DMS79 (cell line): ENCODE measurements at places on chromosomes 2 and 18.

- DNase-seq = no peak
These were observed 219.5 kb upstream of the NRP2 start for GRCh38 chr2:205462681-205463345.

DNA sequence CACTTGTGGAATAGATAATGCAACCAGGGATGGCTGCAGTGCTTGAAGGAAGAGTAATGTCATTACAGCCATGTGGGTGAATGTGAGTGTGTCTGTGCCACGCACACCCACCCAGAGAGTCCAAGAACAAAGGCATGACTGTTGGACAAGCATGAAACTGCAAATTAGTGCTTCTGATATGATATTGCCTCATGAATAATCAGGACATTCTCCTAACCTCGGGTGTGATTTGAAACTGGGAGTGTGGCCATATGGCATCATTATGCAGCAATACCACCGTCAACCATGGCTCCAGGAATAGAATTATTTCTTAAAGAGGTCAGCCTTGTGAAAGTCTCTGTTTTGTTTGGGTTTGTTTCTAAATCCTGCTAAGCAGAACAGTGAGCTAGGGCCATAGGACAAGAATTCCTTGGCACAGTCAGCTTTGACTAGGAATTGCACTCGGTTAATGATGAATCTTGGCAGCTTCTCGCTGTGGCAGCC is 678.0 kb upstream of the RAB6C start:
- no peak for DNase-seq

- no peak for DNase-seq
These were observed 39.1 kb downstream of the TMEM163 start for GRCh38 chr2:134679745-134680144.

DNA sequence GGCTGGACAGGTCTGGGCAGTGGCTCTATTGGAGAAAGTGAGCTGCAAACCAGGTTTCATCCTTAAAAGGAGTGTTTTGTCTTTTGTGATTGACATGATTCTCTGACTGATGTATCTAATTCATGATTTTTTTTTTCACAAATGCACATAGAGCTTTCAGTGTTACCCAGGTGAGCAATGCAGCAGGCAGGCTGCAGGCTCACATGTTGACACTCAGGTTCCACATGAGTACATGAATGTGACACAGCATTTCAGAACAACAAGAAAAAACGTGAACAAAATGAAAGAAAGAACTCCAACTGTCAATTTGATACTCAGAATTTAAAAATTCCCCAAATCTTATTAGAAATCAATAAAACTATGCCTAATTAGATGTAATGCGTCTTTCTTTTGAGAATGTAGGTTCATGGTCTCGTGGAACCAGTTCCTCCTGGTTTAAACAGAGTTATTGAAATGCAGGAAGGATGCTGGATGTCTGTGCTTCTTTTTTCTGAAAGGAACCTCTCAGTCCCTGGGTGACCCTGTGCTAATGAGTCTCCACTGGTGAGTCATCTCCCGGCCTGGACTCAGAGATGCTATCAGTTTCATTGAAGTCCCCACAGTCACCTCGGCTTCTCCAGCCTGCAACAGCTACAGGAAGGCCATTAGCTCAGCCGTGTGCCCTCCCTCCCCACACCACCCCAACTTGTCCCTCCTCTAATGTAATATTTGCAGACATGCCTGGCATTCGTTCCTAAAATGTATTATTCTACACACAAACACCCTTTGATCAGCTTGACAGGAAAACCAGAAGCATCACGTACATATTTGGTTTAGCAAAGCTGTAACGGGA is 430.4 kb downstream of the LPIN1 start:
- DNase-seq = no peak

DNA sequence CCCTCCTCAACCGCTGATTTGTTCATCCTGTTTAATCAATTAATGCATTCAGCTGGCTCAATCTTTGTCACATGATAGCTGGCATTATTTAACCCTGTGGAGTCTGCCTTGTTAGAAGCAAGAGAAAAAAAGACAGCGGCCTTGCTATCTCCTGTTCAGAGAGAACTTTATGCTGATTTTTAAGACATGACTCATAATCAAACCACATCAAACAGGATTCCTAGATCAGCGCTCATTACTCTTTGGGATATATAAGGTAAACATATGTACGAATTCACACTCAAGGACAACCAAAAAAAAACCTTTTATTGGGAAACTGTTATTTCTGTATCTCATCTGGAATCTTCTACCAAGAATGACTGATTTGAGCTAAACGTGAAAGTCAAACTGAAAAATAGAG is 195.1 kb downstream of the C1D start:
- DNase-seq = no peak

- no peak for DNase-seq
These were observed 24.8 kb upstream of the VPS4B start for GRCh38 chr18:63447066-63447465.

DNA sequence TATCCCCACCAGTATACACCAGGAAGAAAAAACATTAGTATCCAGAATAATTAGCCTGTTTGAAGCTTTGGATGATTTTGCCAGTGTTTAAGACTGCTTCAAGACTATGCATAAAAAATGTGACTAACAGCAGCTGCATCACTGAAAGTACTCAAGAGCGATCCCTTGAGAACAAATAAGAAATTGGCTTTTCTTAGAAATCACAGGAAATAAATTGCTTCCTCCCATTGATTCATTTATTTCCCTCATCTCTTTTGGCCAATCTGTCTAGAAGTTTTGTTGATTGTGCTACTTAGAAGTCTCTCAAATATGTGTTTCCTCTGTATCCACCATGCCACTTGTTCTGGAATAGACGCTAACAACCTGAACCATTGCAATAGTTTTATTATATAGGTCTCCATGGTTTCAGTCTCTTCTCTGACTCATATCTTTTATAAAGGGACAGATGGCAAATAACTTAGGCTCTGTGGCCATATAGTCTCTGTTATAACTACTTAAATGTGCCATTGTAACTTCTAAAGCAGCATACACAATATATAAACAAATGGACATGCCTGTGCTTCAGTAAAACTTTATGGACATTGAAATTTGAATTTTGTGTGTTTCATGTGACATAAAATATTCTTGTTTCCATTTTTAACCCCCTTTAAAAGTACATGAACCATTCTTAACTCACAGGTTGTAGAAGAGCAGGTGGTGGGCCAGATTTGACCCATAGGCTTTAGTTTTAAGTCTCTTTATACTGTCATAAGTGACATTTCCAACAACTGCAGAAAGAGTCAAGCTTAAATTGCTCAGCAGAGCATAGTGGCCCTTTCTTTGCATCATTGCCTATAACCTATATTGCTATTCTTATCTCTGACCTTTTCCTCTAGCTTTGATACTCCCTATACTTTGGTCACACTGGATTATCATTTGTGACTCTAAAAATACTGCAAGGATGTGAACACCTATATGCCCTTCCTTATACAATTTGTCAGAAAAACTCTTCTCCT is 123.9 kb downstream of the MC4R start:
- no peak for DNase-seq

DNA sequence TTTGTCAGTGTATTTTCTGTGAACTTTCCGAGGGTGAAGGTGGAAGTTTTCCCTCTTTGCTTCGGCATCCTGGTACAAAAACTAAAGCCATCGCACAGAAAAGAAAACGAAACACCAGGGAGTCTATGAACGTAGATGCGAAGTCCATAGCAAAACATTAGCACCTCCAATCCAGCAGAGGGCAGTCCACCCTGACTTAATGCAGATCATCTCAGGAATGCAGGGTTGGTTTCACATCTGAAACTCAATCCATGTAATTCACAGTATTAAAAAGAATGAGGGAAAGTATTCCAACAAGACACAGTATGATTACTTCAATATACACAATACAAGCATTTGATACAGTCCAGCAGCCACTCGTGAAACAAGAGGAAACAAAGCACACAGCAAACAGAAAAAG is 70.8 kb downstream of the RTP5 start:
- no peak for DNase-seq

DNA sequence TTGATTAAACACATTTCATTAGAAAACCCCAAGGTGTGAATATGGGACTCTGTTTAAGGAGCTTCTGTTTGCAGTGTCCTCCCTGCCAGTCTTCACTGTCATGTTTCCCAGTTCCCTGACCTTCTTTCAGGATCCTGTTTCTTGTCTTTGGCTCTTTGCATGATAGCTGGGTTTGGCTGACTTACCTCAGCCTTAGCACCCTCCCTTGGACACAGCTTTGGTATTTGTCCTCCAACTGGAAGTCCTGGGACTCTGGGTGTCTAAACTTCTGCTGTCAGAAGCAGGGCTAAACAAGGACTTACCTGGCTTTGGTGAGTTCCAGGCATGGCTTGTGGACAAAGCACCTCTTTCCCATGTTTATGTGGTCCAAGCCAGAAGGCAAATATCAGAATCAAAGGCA is 11.2 kb upstream of the PAIP2B start:
- DNase-seq = no peak

DNA sequence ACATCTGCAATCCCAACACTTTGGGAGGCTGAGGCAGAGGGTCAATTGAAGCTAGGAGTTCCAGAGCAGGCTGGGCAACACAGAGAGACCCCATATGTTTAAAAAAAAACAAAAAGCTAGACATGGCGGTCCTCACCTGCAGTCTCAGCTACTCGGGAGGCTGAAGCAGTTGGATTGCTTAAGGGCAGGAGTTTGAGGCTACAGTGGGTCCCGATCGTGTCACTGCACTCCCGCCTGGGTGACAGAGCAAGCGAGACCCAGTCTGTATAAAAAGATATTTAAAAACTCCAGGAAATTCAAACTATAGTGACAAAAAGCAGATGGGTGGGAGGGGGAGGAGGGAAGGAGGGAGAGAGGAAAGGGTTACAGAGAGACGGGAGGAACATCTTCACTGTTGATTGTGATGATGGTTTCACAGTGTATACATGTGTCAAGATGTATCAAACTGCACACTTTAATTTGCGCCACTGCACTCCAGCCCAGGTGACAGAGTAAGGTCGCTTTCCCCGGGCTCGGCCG is 942 bp upstream of the ZNF236 start:
- no peak for DNase-seq

- no peak for DNase-seq
These were observed 1.7 kb upstream of the STAMBP start for GRCh38 chr2:73827018-73827417.

- no peak for DNase-seq
These were observed 21.6 kb downstream of the FBXO36 start for GRCh38 chr2:229943770-229944449.

- DNase-seq = no peak
These were observed 368.8 kb downstream of the PLCL1 start for GRCh38 chr2:198173242-198173641.

DNA sequence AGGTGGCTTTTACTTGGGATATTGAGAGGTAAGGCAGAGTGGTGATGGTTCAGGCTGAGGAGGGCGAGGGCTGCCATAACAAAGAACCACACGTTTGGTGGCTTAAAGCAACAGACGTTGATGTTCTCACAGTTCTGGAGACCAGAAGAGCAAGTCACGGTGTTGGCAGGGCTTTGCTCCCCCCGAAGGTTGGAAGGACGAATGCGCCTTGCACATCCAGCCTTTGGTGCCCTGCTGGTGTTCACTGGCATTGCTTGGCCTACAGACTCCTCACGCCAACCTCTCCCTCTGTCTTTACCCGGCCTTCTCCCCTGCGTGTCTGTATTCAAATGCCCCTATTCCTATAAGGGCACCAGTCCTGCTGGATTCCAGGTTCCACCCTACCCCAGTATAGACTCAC is 125.4 kb downstream of the TPO start:
- DNase-seq = no peak

DNA sequence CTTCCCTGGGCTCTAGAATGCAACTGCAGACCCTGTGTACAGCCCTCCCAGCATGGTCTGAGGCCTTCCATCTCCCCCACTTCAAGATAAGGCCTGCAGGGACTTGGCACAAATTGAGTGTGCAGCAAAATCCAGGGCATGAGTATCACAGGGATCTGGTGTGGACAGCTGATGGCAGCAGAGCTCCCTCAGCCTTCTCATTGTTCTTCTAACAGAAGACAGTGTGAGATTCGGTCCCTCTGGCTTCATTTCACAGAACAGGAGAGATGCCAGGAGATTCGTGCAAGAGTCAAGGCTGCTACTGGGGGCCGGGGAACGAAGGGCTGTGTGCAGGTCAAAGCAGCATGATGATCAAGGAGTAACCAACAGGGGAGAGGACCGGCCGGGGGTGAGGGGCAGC is 85.8 kb downstream of the UXS1 start:
- DNase-seq = no peak

GRCh38 chr18:10475276-10475653 is 20.8 kb downstream of the APCDD1 start:
- no peak for DNase-seq

DNA sequence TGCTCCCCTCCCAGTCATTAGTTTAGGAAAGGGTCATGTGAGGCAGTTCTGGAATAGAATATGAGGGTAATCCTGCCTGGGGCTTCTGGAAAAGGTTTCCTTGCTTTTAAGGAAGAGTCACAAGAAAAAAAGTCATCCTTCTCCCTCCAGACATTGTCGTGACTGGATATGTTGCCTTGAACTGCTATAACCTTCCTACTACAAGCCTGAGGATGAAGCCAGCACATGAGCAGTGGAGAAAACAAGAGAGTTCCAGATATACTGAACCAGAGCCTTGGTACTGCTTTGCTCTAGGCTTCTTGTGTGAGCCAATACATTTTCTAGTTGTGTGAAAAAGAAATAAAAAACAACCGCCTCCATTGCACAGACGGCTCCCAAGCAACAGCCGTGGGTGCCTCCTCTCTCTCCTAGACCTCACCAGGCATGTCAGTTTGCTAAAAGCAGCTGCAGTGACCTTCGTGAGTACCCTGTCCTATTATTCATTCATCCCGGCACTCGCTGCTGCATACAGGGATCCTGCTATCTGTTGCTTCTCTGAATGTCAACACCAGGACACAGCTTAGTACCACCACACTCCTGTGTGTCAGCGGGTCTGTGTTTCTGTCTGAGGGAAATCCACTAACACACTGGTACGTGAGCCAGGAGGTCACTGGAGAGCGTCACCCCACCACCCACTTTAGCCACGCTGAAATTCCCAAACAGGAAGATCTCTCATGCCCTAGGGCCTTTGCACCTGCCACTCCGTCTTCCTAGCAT is 186.7 kb downstream of the KLHL29 start:
- no peak for DNase-seq

- DNase-seq = no peak
These were observed 11.1 kb upstream of the LIPG start for GRCh38 chr18:49550621-49551339.

GRCh38 chr2:232835687-232836208 is 34.3 kb upstream of the SNORC start:
- no peak for DNase-seq

GRCh38 chr18:79632765-79633164 is 46.8 kb upstream of the CTDP1 start:
- DNase-seq = no peak

GRCh38 chr2:183034806-183035205 is 3.5 kb downstream of the NCKAP1 start:
- DNase-seq = no peak

DNA sequence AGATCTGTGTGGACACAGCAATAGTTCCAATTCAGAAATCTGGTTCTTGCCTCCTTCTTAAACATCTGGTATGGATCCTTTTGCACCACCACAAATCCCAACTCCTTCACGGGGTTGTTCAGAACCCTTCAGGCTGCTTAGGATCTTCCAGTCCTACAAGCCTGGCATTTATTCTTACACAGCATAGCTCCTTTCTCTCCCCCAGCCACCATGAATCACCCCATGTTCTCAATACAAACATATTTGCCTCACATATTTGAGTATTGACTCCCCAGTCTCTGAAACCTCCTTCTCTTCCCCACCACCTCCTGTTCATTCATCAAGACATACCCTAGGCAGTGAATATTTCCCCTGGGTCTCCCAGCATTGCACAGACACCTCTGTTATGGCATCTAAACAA is 155.2 kb downstream of the ALK start:
- no peak for DNase-seq
